Frontal cortex (tissue), 4 donors: ENCODE measurements at places on chromosomes 12 and 14. TPM values are rescaled to one million over a fixed set of nuclear protein-coding genes. Genes with fewer than 3 reads are reported as not detected.

VRTN gene
- not detected for total RNA-seq

INSM2 gene
- not detected for total RNA-seq

- DNase-seq, result no peak
Observed at GRCh38 chr12:31460024-31460423, 130.9 kb downstream of the DENND5B start.

GRCh38 chr14:26820572-26820971 is 222.7 kb upstream of the NOVA1 start:
- DNase-seq, result no peak

GRCh38 chr12:122104844-122105243 is 26.3 kb downstream of the MLXIP start:
- DNase-seq, result no peak

TUNAR gene
- 7.3 TPM for total RNA-seq

C12orf76 gene
- total RNA-seq, result 113 TPM

DNA sequence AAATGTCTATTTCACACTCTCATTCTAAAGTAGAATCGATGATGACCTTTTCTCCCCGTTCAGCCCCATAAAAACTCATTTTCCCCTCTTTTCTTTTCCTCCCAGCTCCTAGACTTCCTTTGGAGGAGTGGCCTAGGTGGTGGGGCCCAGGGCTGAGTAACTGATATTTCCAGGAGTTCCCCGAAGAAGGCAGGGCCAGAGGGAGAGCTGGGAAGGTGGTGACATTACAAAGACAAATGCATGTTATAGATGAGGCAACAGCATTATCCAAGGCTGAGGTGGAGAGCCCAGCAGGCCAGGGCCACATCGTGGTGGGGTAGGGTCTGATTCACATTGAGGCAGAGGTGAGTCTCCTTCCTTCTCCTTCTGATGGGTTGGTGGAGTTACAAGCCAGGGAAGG is 22.2 kb upstream of the HDAC7 start:
- no peak for DNase-seq

GRCh38 chr14:74804219-74804825 is 41.2 kb downstream of the YLPM1 start:
- DNase-seq, result no peak

GRCh38 chr14:70555890-70556289 is 21.1 kb upstream of the ADAM20 start:
- no peak for DNase-seq

DNA sequence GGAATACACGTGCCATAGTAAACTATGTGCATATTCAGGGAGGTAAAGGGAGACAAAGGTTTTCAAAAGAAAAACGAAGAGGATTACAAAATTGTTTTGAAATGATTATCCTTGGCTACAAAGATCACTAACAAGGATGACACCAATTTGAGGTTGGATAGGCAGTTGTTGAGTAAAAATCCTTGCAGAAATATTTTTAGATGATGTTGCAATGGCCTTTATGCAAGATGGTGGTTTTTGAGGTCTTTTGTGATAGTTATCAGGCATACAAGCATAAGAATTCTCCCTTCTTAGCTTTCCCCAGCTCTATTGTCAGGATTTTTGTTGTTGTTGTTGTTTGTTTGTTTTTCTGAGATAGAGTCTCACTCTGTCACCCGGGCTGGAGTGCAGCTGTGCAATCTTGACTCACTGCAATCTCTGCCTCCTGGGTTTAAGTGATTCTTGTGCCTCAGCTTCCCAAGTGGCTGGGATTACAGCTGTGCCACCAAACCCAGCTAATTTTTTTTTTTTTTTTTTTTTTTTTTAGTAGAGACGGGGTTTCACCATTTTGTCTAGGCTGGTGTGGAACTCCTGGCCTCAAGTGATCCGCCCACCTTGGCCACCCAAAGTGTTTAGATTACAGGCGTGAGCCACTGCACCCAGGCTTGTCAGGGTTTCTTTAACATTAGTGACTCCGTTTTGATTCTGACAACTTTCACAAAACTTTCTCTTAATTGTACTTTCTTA is 7.8 kb downstream of the RNASE1 start:
- DNase-seq, result no peak

DNA sequence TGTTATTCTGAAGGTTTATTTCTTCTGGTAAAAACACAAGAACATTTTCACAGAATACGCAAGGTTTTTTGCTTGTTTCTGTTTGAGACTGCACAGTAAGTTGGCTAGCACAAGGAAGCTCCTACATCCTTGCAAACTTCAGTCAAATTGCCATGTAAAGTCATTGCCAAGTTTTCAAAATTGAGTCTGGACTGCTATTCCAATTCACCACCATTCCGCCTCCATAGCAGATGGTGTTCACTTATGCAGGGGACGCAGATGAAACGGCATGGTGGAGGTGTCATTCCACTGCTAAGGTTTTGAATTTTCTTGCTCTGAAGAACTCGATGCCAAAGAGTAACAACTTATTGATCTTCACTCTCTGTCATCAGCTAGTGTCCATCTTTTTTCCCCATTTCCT is 303.9 kb upstream of the SYT1 start:
- DNase-seq, result no peak

GRCh38 chr12:66072566-66072965 is 58.0 kb downstream of the LLPH start:
- no peak for DNase-seq

GRCh38 chr14:34538871-34539406 is 562 bp downstream of the EAPP start:
- no peak for DNase-seq

KCNK13 gene
- 0.82 TPM for total RNA-seq

TSHR gene
- 0.41 TPM for total RNA-seq

GRCh38 chr14:51605575-51605974 is 46.1 kb upstream of the FRMD6 start:
- DNase-seq, result no peak

C12orf50 gene
- not detected for total RNA-seq

MYF6 gene
- 1.6 TPM for total RNA-seq

- DNase-seq, result no peak
Observed at GRCh38 chr12:49824895-49825294, 3.3 kb downstream of the NCKAP5L start.

- DNase-seq, result no peak
Observed at GRCh38 chr12:97148941-97149559, 242.0 kb downstream of the NEDD1 start.

GRIP1 gene
- total RNA-seq, result 122 TPM

GUCY2C gene
- total RNA-seq, result under 0.01 TPM

DNA sequence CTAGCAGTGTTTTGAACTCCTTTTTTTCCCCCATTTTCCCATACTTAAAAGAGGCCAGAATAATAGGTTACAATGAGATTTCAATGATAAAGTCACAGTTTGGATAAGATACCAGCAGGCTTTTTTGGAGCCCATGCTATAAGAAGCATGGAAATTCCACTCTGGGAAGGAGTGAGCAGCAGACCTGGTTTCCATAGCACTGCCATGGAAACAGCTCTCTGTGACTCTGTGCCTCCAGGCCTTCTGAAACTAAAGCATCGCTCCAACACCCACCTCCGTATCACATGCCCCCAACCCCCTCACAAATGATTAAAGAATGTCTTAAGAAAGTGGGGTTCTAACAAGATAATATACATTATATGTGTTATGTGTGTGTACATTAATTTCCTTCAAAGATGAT is 165.0 kb downstream of the GRIN2B start:
- DNase-seq, result no peak

DNA sequence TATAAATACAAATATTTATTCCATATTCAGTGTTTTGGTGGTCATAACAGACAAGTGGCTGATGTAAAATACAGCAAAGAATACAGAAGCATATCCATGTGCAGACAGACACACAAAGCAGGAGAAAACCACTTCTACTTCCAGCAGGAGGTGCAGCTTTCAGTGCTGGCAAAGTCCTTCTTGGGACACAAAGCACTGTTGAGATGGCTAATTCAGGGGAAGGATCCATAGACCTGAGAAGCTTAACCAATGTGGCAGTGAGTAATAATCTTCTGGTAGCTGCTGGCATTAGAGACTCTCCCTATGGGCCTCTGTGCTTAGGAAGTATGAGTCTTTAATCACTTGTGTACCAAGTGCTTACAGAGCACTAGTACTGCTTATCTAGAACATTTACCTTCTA is 26.8 kb downstream of the AMN1 start:
- DNase-seq, result no peak

GRCh38 chr14:22656226-22656625 is 12.1 kb upstream of the OR6J1 start:
- no peak for DNase-seq

- DNase-seq, result no peak
Observed at GRCh38 chr14:28704153-28704552, 62.4 kb upstream of the FOXG1 start.

DNA sequence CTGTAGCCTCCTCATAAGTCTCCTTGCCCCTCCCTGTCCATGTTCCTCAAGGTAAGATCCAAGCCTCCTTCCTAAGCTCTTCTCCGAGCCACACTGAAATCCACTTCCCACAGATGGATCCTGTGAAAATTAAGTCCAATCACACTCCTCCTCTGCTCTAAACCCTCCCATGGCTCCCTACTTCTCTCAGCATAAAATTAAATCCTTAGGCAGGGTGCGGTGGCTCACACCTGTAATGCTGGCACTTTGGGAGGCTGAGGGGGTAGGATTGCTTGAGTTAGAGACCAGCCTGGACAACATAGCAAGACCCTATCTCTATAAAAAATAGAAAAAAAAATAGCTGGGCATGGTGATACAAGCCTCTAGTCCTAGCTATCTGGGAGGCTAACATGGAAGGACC is 2.3 kb downstream of the PHETA1 start:
- no peak for DNase-seq

- DNase-seq, result no peak
Observed at GRCh38 chr12:7374423-7375144, 69.4 kb downstream of the CD163L1 start.

CLEC12A gene
- 0.41 TPM for total RNA-seq

TMEM253 gene
- not detected for total RNA-seq

DHRS7 gene
- 77.0 TPM for total RNA-seq

DNA sequence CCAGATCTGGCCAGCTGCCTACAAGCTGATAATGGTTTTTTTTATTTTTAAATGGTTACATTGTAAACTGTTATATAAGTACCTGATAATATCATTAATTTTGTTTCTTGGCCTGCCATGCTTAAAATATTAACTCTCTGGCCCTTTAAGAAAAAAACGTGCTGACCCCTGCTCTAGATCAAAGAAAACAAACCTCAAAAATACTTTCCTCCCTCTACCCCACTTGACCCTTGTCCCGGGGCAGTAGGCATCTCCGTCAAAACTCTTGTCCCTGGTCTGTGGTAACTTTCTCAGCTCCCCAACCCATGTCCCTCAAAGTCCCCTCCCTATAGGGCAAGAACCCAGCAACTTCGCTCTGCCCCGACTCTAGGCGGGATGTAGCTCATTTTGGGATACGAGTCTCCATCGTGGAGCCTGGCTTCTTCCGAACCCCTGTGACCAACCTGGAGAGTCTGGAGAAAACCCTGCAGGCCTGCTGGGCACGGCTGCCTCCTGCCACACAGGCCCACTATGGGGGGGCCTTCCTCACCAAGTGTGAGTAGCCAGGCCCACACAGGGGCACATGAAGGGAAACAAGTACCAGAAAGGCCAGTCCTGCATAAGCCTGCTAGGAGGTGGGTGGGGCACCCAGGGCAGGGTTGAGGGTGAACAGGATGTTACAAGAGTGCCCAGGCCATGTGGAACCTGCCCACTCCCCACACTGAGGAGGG is 3.5 kb downstream of the RDH5 start:
- no peak for DNase-seq

GRCh38 chr12:57630891-57631433 is 2.0 kb downstream of the B4GALNT1 start:
- DNase-seq, result no peak

GRCh38 chr12:113240395-113240794 is 19.1 kb downstream of the TPCN1 start:
- DNase-seq, result no peak

NRDE2 gene
- total RNA-seq, result 13.9 TPM

UTP20 gene
- total RNA-seq, result 16.3 TPM

CBLN3 gene
- not detected for total RNA-seq

PLEKHG3 gene
- total RNA-seq, result 7.3 TPM

GRCh38 chr12:29270446-29270845 is 110.5 kb downstream of the ERGIC2 start:
- DNase-seq, result no peak

DNA sequence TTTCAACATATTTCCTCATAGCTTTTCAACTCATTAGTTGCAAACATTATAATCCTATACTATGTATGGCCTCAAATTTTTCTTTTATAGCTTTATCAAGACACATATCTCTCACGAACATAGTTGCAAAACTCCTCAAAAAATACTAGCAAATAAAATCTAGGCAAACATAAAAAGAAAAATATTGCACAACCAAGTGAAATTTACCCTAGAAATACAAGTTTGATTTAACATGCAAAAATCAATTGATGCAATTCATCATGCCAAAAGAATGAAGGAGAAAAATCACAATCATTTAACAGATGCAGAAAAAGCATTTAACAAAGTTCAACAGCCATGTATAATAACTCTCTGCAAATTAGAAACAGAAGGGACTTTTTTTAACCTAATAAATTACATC is 33.3 kb upstream of the KCNH5 start:
- DNase-seq, result no peak
